ENCODE measurements at places on chromosomes 7 and 10.

GRCh38 chr10:84088626-84089025, 50.7 kb upstream of the GHITM start:
- peak; percentile 76 for DNase-seq

GRCh38 chr10:76041551-76041950, 610.1 kb downstream of the LRMDA start:
- peak; percentile 39 for DNase-seq

DNA sequence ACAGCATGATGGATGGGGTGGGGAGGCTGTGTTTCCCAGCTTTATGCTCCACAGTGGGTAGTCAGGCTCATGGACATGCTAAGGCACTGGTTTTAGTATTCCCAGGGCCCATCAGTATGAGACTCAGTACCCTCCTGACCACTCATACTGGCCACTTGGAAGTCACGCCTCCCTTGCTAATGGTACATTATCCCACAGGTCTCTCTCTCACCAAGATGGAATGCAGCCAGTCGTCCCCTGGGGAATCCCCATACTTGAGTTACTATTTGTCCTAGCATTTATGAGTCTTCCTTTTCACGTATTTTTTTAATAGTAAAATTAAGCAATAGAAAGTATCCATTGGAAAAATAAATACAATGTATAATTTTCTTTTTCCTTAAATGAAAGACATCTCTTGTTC, 80.6 kb upstream of the TBX20 start:
- DNase-seq = peak; percentile 1

DNA sequence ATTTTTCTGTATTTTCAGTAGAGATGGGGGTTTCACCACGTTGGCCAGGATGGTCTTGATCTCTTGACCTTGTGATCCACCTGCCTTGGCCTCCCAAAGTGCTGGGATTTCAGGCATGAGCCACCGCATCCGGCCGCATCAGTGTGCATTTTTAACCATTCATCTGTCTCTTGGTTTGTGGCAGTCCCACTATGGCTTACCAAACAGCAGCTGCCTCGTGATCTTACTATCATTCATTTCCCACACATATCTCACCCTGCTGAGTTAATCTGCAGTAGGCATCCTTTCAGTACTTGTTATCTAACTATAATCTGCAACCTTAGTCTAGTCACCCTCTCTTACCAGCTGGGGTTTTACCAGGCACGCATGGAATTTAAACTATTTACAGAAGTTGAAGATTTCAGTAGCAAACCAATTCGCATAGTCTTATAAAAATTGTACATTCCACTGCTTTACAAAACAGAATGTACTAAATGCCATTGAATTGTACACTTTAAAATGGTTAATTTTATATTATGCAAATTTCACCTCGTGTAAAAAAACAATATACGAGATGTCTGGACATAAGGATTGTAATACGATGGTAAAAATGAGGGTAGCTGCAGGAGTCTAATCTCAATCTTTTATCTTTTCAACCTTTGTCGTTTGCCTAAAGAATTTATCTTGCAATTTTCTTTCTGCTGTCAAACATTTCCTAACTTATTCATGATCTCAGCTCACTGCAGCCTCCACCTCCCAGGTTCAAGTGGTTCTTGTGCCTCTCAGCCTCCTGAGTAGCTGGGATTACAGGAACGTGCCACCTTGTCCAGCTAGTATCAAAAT, 4.6 kb upstream of the TBC1D12 start:
- no peak for DNase-seq

- DNase-seq = no peak
Observed at GRCh38 chr10:132806561-132807003, 20.6 kb upstream of the NKX6-2 start.

- no peak for DNase-seq
Observed at GRCh38 chr10:128628252-128628651, 502.0 kb upstream of the MKI67 start.

DNA sequence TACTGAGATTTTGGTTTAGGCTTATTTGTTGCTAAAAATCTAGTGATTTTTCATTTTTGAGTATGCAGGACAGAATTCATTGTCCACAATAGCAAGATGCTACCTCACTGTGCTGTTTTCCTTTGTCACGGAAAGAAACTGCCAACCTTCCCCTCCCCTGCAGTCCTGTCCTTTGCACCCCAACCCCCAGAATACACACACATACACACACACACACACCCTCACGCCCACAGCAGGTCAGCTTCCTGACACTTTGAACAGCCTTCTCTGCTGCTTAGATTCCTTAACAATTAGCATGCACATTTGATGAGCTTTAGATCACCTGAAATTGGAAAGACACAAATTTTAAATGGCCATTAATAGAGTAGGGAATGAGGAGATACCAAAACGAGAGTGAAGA, 32.1 kb downstream of the ARMC3 start:
- no peak for DNase-seq

GRCh38 chr7:141649865-141650634, 51.9 kb downstream of the DENND11 start:
- DNase-seq = peak; percentile 69

GRCh38 chr10:84163996-84164395, 9.6 kb upstream of the GPR15LG start:
- no peak for DNase-seq

GRCh38 chr7:36860681-36861080, 136.4 kb upstream of the AOAH start:
- DNase-seq = no peak

GRCh38 chr10:118041316-118041715, 5.4 kb downstream of the RAB11FIP2 start:
- no peak for DNase-seq

DNA sequence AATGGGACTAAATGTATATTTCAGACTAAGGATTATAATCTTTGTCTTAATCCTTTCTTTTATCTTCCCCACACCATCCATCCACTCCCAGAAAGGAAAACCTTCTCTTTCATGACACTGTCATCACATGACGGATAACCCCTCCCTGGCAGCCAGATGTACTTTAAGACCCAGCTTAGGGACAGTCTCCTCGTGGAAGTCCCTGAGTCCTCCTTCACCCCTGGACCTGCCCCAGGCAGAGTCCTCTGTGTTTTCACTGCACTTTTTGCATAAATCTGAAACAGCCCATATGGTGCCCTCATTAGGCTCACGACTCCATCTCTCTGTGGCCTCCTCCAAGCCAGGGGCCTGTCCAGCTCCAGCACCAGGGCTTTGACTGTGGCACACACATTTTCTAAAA, 16.0 kb downstream of the NRAP start:
- DNase-seq = no peak

GRCh38 chr10:120477021-120477742, 20.2 kb downstream of the PLPP4 start:
- no peak for DNase-seq

GRCh38 chr7:146414373-146414772, 297.8 kb downstream of the CNTNAP2 start:
- no peak for DNase-seq

- no peak for DNase-seq
Observed at GRCh38 chr10:124459395-124459794, 2.2 kb upstream of the LHPP start.

DNA sequence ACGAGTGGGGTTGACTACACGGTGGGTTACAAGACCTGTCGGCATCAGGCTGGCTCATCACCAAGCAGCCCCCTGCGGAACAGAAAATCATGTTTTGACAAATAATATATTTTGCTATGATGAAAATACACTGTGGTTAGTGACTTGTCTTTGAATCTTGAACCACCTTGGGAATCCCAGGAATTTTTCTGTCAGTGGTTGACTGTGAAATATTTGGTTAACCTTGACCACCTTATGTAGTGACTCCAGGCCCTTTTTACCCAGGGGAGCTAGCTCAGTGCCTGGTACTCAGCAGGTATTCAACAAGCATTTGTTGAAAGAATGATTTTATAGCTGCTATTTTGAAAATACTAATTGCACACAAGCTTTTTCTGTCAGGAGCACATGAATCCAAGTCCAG, 406.0 kb downstream of the PHF14 start:
- DNase-seq = no peak

DNA sequence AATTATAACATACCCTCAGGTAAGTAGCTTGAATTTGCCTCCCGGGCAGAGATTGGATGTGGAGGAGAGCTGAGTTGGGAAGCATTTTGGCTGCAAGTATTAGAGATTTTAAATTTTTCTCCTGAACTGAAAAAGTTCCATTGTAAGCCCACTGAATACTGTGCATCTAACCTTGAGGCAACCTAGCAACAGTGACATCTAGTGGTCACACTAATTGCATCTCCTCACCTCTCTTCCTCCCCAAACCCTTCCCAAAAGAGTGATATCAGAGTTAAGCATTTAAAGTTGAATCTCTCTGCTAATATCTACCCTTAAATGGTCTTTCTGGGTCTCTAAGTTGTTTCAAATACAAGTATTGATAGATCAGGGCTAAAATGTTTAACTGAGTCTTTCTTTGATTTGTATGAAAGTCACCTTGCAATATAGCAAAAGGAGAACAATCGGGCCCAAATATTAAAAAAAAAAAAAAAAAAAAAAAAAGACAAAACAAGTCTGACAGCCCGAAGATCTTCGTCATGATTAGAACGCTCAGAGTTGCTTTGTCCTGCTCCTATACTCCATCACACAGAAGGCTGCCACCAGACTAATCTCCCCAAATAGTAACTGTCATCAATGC, 40.4 kb upstream of the DLX5 start:
- peak; percentile 74 for DNase-seq
